Breast epithelium (tissue), 4 donors: ENCODE measurements at places on chromosomes 7 and 10.

GRCh38 chr7:76220185-76221057, 18.7 kb downstream of the SRRM3 start:
- no peak for DNase-seq

- peak; percentile 63 for DNase-seq
Measured at GRCh38 chr7:28179120-28180030, 1.2 kb downstream of the JAZF1 start.

- no peak for DNase-seq
Measured at GRCh38 chr10:71614946-71615345, 104.6 kb downstream of the C10orf105 start.

DNA sequence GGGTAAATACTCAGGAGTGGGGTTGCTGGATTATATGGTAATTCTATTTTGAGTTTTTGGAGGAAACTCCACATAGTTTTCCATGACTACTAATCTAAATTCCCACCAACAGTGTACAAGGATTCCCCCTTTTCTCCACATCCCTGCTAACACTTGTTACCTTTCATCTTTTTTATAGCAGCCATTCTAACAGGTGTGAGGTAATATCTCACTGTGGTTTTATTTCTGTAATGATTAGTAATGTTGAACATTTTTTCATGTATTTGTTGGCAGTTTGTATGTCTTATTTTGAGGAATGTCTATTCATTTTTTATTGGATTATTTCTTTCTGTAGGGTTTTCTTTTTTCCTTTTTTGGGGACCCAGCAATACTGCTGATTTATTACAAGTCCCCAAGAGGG, 14.9 kb downstream of the TAF3 start:
- DNase-seq: no peak

DNA sequence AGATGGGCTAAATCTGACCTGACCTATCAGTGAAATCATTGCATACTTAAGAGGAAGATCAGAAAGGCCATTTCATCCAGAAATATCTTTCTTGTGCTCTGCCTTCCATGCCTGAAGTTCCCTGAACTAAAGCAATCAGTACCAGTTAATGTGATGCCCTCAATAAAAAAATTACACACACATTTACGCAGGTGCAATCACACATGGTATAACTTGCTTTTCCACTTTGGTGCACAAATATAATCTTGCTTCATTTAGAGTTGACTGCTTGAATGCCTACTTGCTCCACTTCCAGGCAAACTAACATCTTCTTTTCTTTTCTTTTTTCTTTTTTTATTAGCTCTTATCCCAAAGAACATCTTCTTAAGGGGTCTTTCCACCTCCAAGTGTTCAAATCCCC, 58.3 kb upstream of the KIF5B start:
- no peak for DNase-seq

DNA sequence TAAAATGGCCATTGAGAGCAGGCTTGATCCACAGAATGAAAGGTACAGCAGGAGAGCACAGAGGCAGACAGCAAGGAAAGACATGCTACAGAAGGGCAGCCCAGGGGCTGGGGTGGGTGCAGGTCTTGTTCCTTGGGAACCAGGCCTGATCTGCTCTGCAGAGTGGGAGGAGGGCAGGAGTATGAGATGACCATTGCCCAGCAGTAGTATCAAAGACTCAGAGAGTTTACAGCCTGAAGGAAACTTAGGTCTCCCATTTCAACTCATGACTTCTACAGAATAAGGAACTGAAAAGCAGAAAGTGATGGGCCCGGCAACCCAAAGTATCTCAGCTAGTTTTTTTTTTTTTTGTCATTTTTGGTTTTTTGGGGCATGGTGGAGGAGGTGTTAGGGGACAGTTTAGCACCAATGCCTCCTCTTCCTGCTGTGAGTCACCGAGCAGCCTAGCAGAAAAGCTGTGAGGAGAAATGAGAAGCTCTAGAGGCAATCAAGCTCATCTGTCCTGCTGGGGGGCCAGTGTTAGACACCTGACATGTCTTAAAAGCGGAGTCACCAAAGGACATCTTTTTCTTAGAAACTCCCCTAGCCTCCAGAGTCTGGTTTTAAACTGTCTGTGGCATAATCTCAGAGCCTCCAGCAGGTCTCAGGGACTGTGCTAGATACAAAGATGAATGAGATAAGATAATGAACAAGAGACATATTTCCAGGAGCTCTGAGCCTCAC, 34.3 kb upstream of the HERPUD2 start:
- no peak for DNase-seq

- peak; percentile 66 for DNase-seq
Measured at GRCh38 chr10:92122941-92123450, 167.9 kb downstream of the CPEB3 start.

- DNase-seq: no peak
Measured at GRCh38 chr7:138854115-138854645, 56.2 kb upstream of the ATP6V0A4 start.

DNA sequence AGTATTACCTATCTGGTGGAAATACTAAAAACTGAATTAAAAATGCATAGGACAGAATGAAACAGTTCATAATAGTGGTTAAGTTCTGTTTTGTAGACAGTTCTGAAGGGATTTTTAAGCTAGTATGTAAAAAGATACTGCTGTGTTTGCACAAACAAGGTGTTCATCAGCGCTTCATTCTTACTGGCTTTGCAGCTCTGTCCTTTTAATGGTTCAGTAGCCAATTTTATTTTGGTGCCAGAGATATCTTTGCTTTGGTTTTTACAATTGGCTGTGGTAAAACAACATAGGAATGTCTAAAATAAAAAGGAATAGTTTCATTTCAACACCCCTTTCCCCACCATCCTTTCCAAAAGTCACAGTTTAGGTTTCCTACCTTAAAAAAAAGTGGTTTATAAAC, 33.0 kb downstream of the STAM start:
- no peak for DNase-seq

- no peak for DNase-seq
Measured at GRCh38 chr7:132377015-132377414, 199.3 kb downstream of the PLXNA4 start.

DNA sequence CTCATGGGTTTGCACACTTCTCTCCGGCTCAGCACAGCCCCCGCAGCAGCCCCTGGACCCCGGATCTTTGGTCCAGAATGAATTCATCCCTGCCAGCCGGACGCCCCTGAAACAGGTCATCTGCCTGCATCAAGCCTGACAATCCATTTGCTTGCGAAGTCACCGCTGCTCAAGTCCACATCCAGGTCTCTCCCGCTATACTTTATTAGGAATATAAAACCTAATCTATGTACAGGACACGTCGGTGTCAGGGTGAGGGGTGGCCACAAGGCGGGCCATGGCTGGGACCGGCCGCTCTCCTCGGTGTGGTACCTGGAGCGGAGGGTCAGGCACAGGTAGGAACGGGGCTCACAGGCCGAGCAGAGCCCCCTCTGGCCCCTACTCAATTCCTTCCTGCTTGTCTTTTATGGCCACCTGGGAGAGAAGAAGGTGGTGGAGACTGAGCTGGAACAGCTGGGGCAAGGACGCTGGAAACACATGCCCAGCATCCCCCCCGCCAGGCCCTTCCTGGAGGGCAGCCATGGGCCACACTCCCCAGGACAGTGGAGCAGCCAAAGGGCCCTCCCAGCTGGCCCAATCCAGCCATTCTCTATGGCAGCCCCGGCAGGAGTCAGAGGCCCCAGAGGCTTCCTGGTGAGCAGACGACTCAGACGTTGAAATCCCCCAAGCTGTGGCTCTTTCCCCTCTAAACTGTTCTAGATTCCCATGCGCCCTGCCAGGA, 5.3 kb downstream of the POLR2J start:
- DNase-seq: peak; percentile 36

DNA sequence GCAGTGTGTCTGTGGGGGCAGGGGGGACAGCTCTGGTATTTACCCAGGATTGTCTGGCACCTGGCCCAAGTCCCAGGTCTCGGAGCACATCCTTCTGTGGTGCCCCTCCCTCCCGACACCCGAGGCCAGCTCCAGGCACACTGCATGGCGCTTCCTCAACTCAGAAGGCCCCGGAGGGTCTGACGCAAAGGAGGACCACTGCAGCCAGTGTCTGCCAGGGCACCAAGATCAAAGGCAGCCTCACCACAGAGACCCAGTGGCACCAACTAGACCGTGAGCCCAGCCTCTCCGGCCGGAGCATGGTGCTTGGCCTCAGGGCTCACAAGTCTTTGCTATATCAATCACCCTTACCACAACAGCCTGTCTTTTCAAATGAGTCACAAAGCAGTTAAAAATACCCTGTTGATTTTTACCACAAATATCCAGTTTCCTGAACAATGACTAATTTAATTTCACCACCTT, 99.3 kb upstream of the DDC start:
- DNase-seq: no peak

DNA sequence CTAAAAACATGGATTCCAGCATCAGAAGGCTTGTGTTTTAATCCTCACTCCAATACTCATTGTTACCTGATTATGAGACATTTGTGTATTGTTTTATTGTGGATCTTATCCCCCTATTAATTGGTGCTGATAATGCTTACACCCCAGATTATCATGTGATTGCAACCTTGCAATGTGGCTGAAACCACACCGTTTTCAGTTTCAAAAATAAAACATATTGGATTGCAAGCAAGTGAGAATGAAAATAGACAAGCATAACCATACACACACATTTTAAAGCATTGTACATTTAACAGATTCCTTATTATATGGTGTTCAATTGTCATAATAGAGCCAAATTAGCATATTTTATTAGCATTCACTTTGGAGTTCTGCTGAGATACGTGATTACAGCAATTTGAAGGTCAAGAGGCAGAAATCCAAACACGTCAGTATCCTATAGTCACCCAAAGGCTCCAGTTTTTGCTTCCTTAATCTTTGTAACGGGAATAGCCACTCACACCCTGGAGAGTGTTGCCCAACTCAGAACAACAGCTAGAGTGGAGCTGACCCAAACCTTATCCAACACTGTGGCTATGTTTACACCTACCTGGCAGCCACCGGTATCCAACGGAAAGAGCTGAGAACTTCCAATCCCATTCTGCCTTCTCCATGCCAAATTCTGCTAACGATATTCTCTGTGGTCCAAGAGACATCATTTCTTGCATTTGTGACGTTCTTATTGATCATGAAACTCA, 317.1 kb upstream of the KLF6 start:
- no peak for DNase-seq

DNA sequence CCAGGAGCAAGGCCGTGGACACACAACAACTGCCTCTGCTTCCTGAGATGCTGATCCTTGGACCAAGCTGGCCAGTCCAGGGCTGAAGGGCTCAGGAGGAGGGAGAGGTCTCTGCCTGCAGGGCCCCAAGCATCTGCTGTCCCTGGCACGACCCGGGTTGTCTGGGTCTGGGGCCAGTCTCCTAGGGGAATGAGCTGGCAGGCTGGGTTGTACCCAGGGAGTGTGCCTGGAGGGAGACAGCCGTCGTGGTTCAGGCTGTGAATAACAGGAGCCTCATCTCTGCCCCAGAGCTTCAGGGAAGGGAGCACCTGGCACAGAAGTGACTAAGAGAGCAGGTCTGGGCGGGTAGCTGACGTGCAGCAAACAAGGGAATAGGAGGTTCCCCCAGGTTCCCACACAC, 17.9 kb upstream of the SERPINE1 start:
- no peak for DNase-seq

DNA sequence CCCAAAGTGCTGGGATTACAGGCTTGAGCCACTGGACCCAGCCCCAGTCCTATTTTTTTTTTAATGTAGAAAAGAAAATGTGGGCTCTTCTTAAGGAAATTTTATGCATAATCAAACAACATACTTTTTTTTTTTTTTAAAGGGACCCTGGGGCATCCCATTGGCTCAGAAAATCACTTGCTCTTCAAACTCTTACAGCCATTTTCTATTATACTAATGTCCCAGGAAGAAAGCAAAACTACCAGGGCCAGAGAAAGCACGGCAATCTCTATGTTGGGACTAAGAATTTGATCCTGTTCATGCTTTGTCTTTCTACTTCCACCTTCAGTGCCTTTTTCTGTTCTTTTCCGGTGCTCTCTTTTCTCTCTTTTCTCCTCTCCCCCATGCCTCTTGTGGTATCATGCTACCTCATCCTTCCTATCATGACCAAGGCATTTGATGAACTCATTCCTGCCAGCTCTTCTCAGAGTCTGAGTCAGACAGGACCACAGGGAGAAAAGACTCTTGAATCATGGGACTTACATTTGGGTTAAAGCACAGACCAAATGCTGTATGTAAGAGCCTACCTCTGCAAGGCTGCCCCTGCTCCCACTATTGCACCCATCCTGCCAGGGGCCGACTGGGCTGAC, 76.4 kb upstream of the CCNY start:
- no peak for DNase-seq

DNA sequence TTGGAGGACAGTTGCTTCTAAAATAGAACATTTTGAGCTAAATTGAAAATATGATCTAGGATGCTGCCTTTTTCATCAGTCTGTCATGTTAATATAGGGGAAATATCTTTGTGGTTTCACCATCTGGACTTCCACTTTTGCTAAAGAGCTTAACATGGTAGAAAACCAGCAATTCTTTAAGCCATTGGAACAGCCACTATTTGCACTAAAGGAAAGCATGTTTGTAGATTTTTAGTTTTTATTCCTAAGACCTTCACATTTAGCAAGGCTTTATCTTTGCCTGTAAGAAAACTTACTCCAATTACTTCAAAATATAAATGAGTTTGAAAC, 291.0 kb downstream of the RNLS start:
- no peak for DNase-seq

- DNase-seq: no peak
Measured at GRCh38 chr7:112283382-112283910, 77.0 kb downstream of the ZNF277 start.

GRCh38 chr7:127882313-127882920, 148.8 kb downstream of the LRRC4 start:
- no peak for DNase-seq
